Fibroblast of lung (primary cell): ENCODE measurements at places on chromosomes 4 and X. TPM values are rescaled to one million over a fixed set of nuclear protein-coding genes. Genes with fewer than 3 reads are reported as not detected.

- H3K4me3 ChIP-seq, result no peak overlapping the region
- no peaks in the 10 kb centered on the region for H3K4me1 ChIP-seq
- H3K36me3 ChIP-seq, result no peaks in the 10 kb centered on the region
- no peak overlapping the region for H3K27ac ChIP-seq
- DNase-seq, result no peak
Observed at GRCh38 chrX:124289443-124289842, 43.0 kb upstream of the TEX13D start.

- H3K27ac ChIP-seq, result no peak overlapping the region
- H3K36me3 ChIP-seq, result no peaks in the 10 kb centered on the region
- H3K4me3 ChIP-seq, result no peak overlapping the region
- peaks cover 2% of the 10 kb centered on the region for H3K4me1 ChIP-seq
Observed at GRCh38 chr4:112550728-112551127, 34.7 kb upstream of the NEUROG2 start.

- H3K4me3 ChIP-seq, result no peak overlapping the region
- peaks cover 18% of the 10 kb centered on the region for H3K36me3 ChIP-seq
- H3K27ac ChIP-seq, result no peak overlapping the region
- no peaks in the 10 kb centered on the region for H3K27me3 ChIP-seq
- no peaks in the 10 kb centered on the region for H3K4me1 ChIP-seq
Observed at GRCh38 chr4:3522651-3523050, 9.6 kb downstream of the LRPAP1 start.

The FAT4 gene
- 9.0 and 17.8 TPM in 2 replicates for total RNA-seq

The PHOX2B gene
- not detected in 2 replicates for total RNA-seq

DNA sequence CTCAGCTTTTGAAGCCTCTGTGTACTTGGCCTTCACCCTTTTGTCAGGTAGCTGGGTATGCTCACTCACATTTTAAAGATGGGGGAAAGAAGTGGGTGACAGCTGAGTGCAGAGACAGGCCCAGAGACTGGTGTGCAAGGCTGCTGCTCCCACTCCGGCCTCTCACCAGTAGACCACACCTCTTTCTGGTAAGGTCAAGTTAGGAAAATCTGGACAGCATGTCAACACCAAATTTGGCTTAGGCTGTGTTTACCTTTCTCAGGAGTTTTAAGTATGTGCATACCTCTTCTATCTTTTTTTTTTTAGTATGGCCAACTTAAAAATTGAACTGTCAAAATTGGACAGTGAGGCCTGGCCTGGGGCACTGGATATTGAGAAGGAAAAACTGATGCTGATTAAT is 66.6 kb downstream of the CLDN22 start:
- H3K4me1 ChIP-seq, result peaks cover 2% of the 10 kb centered on the region
- H3K27ac ChIP-seq, result no peak overlapping the region
- H3K27me3 ChIP-seq, result no peaks in the 10 kb centered on the region
- H3K4me3 ChIP-seq, result no peak overlapping the region
- DNase-seq, result no peak

DNA sequence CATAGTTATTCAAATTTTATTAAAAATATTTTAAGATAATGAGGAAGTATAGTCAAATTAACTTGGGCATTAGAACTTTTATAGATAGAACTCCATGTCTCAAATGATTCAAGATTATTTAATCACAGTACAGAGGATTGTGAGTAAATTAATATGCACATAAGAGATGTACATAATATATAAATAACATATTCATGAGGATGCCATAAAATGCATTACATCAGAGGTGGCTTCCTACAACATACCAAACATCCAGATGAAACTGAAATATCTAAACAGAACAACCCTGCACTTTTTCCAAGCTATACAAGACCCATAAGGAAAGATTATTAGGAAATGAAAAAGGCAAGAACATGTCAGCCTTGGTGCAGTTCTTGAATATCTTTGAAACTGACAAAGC is 91.3 kb upstream of the NAP1L5 start:
- no peak overlapping the region for H3K27ac ChIP-seq
- no peak overlapping the region for H3K4me3 ChIP-seq
- no peaks in the 10 kb centered on the region for H3K4me1 ChIP-seq
- H3K36me3 ChIP-seq, result peaks cover 2% of the 10 kb centered on the region
- DNase-seq, result no peak
- no peaks in the 10 kb centered on the region for H3K27me3 ChIP-seq

GRCh38 chrX:47483306-47484268 is 565 bp upstream of the ZNF41 start:
- H3K27me3 ChIP-seq, result no peaks in the 10 kb centered on the region
- no peaks in the 10 kb centered on the region for H3K4me1 ChIP-seq
- peak overlapping the region; percentile 79 for H3K4me3 ChIP-seq
- peak overlapping the region; percentile 84 for H3K27ac ChIP-seq
- peak; percentile 33 for DNase-seq

GRCh38 chrX:115413246-115413878 is 123.8 kb downstream of the LUZP4 start:
- no peaks in the 10 kb centered on the region for H3K4me1 ChIP-seq
- H3K4me3 ChIP-seq, result no peak overlapping the region

- H3K27ac ChIP-seq, result no peak overlapping the region
- H3K27me3 ChIP-seq, result no peaks in the 10 kb centered on the region
- H3K4me3 ChIP-seq, result no peak overlapping the region
- peak; percentile 27 for DNase-seq
- H3K36me3 ChIP-seq, result no peaks in the 10 kb centered on the region
Observed at GRCh38 chrX:130575831-130576389, 174.1 kb downstream of the RBMX2 start.

DNA sequence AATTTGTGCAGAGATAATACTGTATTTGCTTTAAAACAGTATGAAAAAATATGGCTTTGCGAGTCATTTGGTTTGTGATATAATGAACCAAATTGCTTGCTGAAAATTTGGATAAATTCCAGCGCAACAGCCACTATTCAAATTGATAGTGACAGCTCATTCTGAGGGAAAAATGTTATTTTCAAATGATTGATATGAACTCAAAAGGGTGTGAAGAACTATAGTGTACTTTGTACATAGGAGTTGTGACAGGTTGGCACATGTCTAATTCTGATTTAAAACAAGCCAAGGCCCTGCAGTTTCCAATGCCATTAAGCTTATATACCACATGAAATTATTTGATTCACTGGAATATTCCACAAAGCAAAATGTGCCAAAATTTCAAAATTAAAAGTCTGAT is 1628.9 kb upstream of the AGA start:
- H3K27ac ChIP-seq, result no peak overlapping the region
- no peak for DNase-seq
- no peaks in the 10 kb centered on the region for H3K4me1 ChIP-seq
- no peaks in the 10 kb centered on the region for H3K27me3 ChIP-seq
- no peaks in the 10 kb centered on the region for H3K36me3 ChIP-seq
- no peak overlapping the region for H3K4me3 ChIP-seq

DNA sequence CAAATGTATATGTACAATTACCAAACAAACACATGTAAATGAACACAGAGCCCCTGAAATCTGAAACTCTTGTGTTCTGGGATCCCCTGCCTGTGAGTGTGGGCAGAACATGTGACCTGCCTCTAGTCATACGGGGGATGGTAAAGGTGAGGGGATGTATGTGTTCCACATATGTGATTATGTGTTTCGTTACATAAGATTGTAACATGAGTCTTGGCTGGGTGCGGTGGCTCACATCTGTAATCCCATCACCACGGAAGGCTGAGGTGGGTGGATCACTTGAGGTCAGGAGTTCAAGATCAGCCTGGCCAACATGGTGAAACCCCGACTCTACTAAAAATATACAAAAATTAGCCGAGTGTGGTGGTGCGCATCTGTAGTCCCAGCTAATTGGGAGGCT is 37.1 kb upstream of the SLC2A9 start:
- H3K4me1 ChIP-seq, result no peaks in the 10 kb centered on the region
- no peaks in the 10 kb centered on the region for H3K27me3 ChIP-seq
- no peak for DNase-seq
- H3K27ac ChIP-seq, result no peak overlapping the region
- no peak overlapping the region for H3K4me3 ChIP-seq

- no peak for DNase-seq
- no peaks in the 10 kb centered on the region for H3K27me3 ChIP-seq
- H3K36me3 ChIP-seq, result no peaks in the 10 kb centered on the region
- no peaks in the 10 kb centered on the region for H3K4me1 ChIP-seq
- H3K4me3 ChIP-seq, result no peak overlapping the region
Observed at GRCh38 chrX:73987166-73987565, 316.8 kb upstream of the ZCCHC13 start.

The MAGEA9B gene
- not detected in 2 replicates for total RNA-seq

GRCh38 chrX:132407691-132408090 is 81.1 kb downstream of the MBNL3 start:
- no peaks in the 10 kb centered on the region for H3K36me3 ChIP-seq
- DNase-seq, result no peak
- H3K27ac ChIP-seq, result no peak overlapping the region
- no peaks in the 10 kb centered on the region for H3K27me3 ChIP-seq

GRCh38 chr4:154492288-154492687 is 689 bp upstream of the DCHS2 start:
- H3K27me3 ChIP-seq, result peaks cover 8% of the 10 kb centered on the region
- H3K4me1 ChIP-seq, result no peaks in the 10 kb centered on the region
- no peak overlapping the region for H3K4me3 ChIP-seq
- H3K36me3 ChIP-seq, result no peaks in the 10 kb centered on the region

- no peaks in the 10 kb centered on the region for H3K4me1 ChIP-seq
- H3K27me3 ChIP-seq, result peaks cover 2% of the 10 kb centered on the region
- no peak for DNase-seq
- no peaks in the 10 kb centered on the region for H3K36me3 ChIP-seq
Observed at GRCh38 chr4:38618505-38618904, 45.5 kb upstream of the KLF3 start.

The PNMA6A gene
- 3.1 and 3.3 TPM in 2 replicates for total RNA-seq

The TKTL2 gene
- total RNA-seq, result not detected in 2 replicates

DNA sequence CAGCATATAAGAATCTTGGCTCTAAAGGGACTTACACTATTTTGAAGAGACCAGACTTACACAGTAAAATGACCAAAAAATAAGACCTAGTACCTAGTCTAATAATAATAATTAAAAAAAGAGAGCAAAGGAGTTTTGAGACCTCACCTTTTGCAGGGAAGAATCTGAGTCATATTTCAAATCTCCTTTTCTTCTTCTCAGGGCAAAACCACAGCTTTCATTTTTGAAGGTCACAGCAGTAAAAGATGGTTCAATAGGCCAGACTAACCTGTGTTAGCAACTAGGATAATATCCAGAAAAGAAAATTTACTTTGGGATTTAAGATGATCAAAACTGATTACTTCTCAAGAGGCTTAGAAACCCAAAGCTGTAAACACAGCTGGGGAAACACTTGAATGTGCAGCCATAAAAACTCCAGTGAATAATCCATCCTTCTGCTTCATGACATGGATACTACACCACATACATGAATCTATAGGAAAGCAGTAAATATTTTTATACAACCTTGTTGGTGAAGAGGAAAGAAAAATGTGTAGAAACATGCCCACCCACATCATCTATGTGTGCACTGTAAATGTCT is 25.9 kb upstream of the LNX1 start:
- H3K4me3 ChIP-seq, result no peak overlapping the region
- no peaks in the 10 kb centered on the region for H3K36me3 ChIP-seq
- no peak overlapping the region for H3K27ac ChIP-seq
- no peaks in the 10 kb centered on the region for H3K4me1 ChIP-seq

DNA sequence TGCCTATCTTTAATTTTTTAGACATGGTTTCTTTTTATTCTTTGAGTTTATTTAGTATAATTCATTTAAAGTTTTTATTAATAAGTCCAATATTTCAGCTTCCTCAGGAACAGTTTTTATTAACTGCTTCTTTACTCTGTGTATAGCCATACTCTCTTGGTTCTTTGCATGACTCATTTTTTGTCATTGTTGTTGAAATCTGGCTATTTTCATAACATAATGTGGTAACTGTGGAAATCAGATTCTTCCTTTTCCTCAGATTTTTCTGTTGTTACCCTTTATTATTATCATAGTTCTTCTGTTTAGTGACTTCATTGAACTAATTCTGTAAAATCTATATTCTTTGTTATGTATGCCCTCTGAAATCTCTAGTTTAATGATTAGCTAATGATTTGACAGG is 124.9 kb upstream of the CYSLTR1 start:
- no peaks in the 10 kb centered on the region for H3K36me3 ChIP-seq
- DNase-seq, result no peak
- H3K4me1 ChIP-seq, result no peaks in the 10 kb centered on the region
- no peaks in the 10 kb centered on the region for H3K27me3 ChIP-seq
- H3K4me3 ChIP-seq, result no peak overlapping the region

- no peak overlapping the region for H3K27ac ChIP-seq
- no peak for DNase-seq
- no peaks in the 10 kb centered on the region for H3K4me1 ChIP-seq
- no peaks in the 10 kb centered on the region for H3K36me3 ChIP-seq
- no peaks in the 10 kb centered on the region for H3K27me3 ChIP-seq
Observed at GRCh38 chrX:145393702-145394235, 146.5 kb downstream of the SPANXN1 start.

GRCh38 chr4:124936427-124936826 is 223.9 kb upstream of the ANKRD50 start:
- no peaks in the 10 kb centered on the region for H3K36me3 ChIP-seq
- H3K27ac ChIP-seq, result no peak overlapping the region
- DNase-seq, result peak; percentile 87
- H3K4me1 ChIP-seq, result peaks cover 7% of the 10 kb centered on the region
